NCI-H510A (cell line): ENCODE measurements at places on chromosomes 4 and X.
A peak's percentile ranks its signal among the peaks of the same experiment; 100 is the strongest.

- no peak for DNase-seq
These were observed 3.5 kb downstream of the UBE2D3 start for GRCh38 chr4:102823897-102824296.

GRCh38 chr4:9602389-9602914, 158.2 kb downstream of the DEFB131A start:
- no peak for DNase-seq

- DNase-seq, result no peak
These were observed 601.3 kb downstream of the SPRY1 start for GRCh38 chr4:123997776-123998449.

DNA sequence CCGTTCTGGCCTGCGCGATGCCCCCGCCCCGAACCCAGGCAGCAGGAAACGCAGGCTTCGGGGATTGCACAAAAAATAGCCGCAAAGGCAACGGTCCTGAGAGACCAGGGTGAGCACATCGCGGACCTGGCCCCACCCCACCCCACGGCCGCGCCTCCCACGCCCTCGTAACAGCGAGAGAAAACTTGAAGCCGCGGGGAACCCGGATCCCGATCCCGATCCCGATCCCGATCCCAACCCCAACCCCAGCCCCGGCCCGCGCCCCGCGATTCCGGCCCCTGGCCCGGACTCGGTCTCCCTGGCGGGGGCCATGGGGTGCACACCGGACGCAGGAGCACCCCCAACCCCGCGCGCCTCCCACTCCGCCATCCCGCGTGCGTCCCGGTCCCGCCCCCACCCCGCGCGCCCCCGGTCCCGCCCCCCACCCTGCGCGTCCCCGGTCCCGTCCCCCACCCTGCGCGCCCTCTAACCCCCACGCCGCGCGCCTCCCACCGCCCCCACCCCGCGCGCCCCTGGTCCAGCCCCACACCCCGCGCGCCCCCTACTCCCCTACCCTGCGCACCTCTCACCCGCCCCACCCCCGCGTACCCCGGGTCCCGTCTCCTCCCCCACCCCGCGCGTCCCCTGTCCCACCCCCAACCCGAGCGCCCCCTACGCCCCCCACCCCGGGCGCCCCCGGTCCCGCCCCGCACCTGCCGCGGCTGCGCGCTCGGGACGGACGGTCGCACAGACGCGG, 29.0 kb downstream of the NOP14 start:
- no peak for DNase-seq

- no peak for DNase-seq
These were observed 34.7 kb upstream of the PRKX start for GRCh38 chrX:3748052-3748559.

DNA sequence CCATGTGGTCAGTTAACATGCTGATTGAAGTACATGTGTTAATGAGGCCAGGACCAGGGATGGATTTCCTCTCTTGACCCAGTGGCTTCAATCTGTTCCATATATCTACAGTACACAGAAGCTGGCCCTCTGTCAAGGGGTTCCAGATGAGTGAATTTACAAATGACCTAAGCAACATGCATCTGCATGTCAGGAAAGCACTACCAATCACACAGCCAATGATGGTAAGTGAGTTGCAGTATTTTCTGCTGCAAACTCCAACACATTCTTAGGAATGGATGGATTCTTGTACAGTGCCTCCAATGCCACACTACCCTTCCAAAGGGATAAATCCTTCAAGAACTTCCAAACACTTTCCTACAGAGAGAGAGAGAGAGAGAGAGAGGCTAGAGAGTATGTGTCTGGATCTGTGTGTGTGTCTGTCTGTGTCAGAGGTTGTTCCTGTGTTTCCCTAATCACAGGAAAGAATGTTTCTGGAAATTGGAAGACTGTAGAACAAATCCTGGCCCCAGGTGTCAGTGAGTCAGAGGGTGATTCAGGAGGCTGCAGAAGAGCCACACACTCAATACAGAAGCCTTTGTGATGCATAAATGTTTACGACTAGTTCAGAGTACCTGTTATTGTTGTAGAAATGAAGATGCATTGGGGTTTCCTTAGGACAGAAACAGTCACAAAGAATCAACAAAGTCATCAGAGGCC, 107.5 kb downstream of the GUCY2F start:
- DNase-seq, result no peak

GRCh38 chr4:169416997-169417396, 146.2 kb upstream of the SH3RF1 start:
- no peak for DNase-seq

DNA sequence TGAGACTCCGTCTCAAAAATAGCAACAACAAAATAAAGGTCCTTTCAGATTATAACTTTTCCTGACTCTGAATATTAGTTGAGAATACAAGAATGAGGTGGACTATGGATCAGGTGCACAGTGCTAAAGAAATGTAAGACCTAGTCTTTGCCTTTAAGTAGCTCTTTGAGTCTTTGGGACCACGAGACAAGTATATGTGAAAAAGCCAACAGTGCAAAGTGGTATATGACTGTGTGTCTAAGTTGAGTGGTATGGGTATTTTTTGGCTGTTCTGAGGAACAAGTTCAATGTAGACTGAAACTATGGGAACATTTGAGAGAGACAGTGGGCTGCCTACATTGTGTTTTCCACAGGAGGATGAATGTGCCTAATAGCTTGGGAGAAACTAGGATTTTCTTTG, 2.8 kb downstream of the GAB1 start:
- DNase-seq, result no peak

GRCh38 chr4:40333921-40334352, 1.2 kb upstream of the CHRNA9 start:
- DNase-seq, result peak; percentile 13

DNA sequence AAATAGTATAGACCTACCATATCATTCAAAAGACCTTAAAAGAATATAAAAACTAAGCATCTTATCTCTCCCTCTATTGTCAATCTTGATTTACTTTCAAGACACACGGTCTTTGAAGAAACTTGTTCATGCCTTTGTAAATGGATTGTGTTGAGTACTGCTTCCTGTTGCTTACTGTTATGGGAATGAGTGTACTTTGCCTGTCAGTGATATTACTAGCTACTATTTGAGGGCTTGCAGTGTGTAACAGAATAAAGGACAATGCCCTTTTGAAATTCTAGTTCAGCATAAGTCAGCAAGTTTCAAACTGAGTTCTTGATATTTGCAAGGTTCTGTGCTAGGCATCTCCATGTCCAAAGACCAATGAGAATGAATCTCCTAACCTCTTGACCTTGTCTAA, 36.0 kb downstream of the CDKL5 start:
- DNase-seq, result no peak
